Fibroblast of skin of left quadriceps (primary cell): ENCODE measurements at places on chromosomes 3 and 15.

GRCh38 chr3:168470380-168470779 lies 374.7 kb upstream of the GOLIM4 start:
- no peak for DNase-seq

- DNase-seq: no peak
Measured at GRCh38 chr3:55297706-55298105, 189.4 kb downstream of the WNT5A start.

DNA sequence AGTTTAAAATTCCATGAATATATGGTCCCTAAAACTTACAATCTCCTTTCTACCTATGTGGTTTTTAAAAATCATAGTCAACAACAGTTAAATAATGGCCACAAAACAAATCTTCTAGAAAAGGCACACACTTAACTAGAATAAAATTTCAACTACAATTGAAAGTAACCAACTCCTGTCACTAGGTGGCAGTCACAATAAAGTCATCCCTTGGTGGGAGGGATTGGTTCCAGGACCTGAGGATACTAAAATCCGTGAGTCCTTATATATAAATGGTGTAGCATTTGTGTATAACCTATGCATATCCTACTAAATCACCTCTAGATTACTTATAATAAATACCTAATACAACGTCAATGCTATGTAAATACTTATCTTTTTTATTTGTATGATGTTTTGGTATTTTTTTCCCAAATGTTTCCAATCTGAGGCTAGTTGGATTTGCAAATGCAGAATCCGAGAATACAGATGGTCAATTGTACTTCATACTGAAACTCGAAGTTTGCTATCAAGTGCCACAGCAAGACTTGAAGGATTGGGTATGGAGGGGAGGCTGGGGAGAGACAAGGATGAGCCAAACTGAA lies 172.6 kb downstream of the FMN1 start:
- DNase-seq: no peak

DNA sequence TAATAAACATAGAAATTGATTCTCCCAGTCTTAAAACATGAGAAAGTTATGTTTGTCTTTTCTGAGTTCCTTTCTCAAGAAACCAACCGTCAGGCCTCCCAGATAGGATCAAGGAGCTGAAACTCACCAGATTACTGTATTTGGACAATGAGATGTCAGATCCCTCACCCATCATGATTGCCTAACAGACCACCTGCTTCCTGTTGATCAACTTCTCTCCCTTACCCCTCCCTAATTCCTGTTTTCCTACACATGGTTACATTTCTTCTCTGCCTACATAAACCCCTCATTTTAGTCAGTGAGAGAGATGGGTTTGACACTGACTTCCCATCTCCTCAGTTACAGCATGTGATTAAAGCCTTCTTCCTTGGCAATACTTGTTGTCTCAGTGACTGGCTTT lies 917.5 kb downstream of the FHIT start:
- DNase-seq: no peak

- no peak for DNase-seq
Measured at GRCh38 chr3:50242851-50243542, 7.0 kb downstream of the GNAI2 start.

- no peak for DNase-seq
Measured at GRCh38 chr3:100368441-100368840, 32.4 kb downstream of the TOMM70 start.
